Epithelial cell of proximal tubule (primary cell): ENCODE measurements at places on chromosomes 2 and 18.

- no peak for DNase-seq
These were observed 40.5 kb upstream of the TXNDC2 start for GRCh38 chr18:9845256-9845655.

- DNase-seq, result no peak
These were observed 68.9 kb upstream of the ITM2C start for GRCh38 chr2:230795856-230796255.

DNA sequence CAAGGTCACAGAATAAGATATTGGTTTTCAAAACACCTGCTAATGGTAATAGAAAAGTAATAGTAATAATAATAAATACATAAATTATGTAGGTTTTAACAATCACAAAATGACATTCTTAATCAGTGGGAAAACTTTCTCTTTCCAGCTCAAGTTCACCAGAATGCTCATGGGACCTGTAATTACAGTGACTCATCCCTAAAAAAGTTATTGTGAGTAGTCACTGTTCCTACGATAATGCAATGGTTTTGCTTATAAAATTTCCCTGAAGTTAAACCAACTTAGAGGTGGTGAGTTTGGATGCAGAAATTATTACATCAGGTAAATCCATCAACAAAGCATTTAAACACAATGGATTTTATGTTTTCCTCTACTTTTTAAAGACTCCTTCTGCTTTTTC, 502.3 kb downstream of the PID1 start:
- peak; percentile 36 for DNase-seq

- no peak for DNase-seq
These were observed 332.6 kb upstream of the NCKAP5 start for GRCh38 chr2:133900909-133901308.
